ENCODE measurements at places on chromosomes 11 and 22.

GRCh38 chr22:24005201-24005600, at the start of gene GSTT4:
GSTT4 (minus strand) TSS chr22:24005453; CDS start chr22:24005356, 97 bp downstream.
- no peak for DNase-seq

- DNase-seq = no peak
Observed at GRCh38 chr11:70761094-70761907, 363.0 kb downstream of the CTTN start.

- DNase-seq = no peak
Observed at GRCh38 chr11:92979176-92979575, 9.7 kb downstream of the MTNR1B start.

GRCh38 chr22:39223091-39223710, 21.6 kb downstream of the PDGFB start:
- DNase-seq = no peak

DNA sequence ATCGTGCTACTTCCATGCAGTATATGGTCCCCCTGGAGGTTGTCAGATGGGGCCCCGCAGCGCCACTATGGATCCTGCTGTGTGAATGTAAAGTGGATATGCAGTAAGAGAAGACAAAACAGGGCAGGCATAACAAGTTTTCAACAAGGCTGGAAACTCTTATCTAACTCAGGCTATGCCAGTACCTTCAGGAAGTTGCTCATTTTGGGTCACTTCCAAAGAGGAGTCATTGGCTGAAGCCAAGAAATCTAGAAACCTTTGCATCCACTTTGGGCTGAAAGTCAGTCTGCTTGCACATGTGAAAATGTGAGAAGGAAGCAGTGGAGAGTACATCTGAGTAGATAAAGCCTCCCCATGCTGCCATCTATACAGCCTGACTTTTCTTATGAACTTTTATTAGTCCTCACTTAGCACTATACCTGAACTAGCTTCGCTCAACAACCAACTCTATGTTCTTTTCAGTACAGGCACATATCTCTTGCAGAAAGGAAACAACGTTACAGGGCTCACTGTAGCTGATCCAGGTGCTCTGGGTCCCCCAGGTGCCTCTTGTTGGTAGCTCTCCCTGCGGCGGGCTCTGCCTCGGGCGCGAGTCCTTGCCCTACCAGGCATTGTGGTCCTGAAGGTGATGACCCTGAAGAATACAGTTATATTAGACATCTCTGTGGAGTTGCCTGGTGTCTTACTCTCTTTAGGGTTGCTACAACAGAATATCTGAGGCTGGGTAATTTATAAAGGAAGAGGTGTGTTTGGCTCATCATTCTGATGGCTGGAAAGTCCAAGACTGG, 12.4 kb downstream of the PIWIL3 start:
- DNase-seq = no peak

- no peak for DNase-seq
Observed at GRCh38 chr22:44360668-44361381, 48.1 kb upstream of the SHISAL1 start.

DNA sequence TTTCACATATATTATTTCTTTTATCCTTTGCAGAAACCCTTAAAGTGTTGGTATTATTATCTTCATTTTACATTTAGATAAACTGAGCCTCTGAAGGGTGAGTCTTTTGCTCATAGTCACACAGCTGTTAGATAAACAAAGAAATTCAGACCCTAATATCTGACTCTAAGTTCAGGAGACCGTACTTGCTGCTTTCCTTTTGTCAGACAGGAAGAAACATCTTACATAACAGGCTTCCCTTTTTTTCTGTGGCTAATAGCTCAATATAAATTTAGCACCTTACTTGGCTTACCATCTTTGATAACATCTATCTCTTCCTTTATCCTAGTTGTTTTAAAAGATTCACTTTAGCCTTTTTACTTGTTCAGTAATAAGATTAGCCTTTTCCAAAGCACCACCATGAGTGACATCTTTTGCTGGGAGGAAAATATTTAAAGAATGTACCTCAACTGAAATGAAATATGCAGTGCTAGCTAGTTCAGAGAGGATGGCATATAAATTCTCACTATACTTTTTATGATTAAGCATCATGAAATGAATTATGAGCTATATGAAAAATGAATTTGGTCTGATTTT, 128.6 kb downstream of the WNT11 start:
- DNase-seq = no peak

DNA sequence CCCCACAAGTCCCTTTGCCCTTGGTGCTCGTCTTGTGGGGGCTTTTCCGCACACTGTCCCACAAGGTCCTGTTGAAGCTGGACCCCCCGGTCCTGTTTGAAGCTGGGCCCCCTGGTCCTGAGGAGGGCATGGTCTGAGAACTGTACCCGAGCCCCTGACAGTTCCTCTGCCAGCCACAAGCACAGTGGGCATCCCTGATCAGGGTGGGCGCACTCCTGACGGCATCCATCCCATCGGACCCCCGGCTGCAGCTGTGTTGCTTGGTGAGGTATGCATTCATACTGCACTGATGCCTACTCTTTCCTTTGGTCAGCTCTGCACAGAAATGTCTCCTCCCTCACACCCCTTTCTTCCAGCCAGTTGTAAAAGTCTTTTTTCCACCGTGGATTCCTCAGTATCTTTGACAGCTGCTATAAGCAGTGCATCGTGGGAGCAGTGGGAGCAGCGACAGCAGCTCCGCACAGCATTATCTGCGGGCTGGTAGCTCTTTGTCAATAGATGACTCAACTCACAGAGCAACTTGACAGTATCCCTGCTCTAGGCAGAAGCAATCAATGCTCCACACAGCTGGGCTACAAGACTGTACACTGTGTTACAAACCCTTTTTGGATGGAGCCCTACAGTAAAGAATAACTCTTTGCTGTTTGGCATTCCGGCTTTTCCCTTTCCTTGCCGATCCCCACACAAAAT, 1030.8 kb upstream of the CCDC90B start:
- no peak for DNase-seq

- DNase-seq = no peak
Observed at GRCh38 chr11:111157571-111157970, 88.0 kb upstream of the POU2AF2 start.

DNA sequence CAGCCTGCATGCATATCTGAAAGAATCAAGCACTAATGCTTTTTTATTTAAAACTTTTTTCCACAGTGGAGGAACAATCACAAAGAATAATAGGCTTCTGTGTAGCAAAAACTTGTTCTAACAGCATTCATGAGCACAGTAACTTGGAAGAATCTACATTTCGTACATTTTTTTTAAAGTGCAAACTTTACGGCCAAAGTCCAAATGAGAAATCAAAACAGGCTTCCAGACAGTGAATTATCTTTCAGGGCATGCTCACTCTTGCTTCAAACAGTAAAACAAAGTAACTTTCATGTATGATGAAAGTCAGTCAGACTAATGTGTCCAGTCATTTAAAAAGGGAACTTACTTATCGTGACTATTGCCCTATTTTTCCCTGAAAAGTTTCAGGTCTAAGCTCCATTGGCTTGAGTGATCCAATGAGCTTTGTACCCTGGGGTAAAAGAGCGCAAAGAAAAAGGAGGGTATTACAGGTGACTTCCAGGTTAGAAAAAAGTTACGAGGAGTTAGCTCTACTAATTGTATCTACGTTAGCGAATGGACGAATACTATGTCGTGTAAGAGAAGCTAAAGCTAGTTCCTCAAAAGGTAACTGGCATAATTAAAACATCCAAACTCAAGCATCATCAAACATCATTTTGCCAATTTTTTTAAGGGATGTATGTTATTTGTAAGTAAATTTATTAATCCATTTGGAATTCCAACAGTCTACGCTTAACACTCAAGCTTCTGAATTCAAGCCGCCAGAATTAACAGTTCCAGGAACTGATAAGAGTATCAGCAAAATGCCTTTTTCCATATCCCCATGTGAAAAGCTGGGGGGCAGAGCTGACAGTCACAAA, 1.7 kb downstream of the PICALM start:
- no peak for DNase-seq

GRCh38 chr11:18203723-18204122, 31.1 kb downstream of the MRGPRX4 start:
- DNase-seq = no peak

- DNase-seq = no peak
Observed at GRCh38 chr11:88424881-88425280, 87.3 kb upstream of the CTSC start.

- DNase-seq = no peak
Observed at GRCh38 chr11:70696564-70696963, 298.2 kb downstream of the CTTN start.
